NCI-H1436 (cell line): ENCODE measurements at places on chromosomes 2 and 18.

DNA sequence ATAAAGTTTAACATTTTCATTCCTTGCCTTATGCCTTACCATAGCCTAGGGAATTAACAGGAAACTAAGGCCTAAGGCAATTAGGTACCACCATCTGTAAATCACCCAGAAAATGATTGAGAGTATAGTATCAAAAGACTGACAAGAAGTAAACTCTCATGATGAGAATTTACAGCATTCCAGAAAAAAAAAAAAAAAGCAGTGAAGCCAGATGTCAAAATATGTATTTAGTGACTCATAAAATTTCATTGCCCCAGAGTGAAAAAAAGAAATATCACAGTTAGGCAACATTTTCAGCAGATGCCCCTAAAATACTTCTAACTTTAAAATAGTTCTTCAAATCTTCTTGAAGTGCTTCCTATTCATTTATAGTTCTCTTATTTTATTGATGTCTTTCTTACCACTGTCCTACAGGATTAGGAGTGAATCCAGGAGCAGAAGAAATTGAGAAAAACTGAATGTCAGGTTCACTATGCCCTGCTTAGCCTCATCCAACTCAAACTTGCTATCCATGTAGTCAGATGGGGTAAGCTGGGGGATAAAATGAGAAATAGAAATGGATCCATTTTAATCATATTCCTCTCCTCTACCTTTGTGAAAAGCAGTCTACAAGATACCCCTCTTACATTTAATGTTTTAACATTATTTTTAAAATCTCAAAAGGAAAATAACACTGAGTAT, 57.3 kb upstream of the TANK start:
- DNase-seq, result no peak

DNA sequence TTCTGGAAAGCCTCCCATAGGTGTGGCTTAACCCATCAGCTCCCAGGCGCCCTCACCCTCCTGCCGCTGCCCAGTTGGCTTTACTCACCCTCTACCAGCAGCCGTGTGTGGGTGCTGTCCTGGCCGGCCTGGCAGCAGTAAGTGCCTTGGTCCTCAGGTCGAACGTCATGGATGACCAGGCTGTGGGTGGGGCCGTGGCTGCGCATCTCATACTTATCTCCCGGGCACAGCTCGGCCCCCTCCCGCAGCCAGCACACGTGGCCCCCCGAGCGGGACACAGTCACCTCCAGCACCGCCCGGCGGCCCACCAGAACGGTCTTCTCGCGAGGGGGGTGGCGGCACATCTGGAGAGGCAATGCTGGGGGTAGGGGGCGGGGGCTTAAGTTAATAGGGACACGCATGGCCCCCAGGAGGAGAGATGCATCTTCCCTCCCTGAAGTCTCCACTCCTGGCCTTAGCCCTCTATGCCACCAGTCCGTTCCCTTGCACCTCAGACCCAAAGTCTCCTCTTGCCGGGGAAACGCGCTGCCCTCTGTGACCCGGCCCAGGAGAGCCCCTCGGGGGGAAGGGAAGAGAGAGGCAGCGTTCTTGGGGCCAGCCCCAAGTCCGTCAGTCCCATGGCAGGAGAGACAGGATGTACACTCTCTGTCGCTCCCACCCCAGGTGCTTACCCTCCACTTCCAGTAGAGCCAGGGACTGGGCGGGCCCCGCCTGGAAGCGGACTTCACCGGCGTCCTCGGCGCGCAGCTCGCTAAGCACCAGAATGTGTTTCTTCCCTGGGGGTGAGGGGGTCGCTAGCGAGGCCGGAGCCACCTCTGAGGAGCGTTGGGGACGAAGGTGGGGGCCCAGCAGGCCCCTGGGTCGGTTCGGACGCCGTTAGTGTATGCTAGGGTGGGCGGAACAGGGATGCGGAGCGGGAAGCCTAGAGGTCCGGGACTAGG, 7.9 kb downstream of the TMEM198 start:
- no peak for DNase-seq

GRCh38 chr2:71459084-71459431, 5.7 kb downstream of the DYSF start:
- DNase-seq, result no peak

- DNase-seq, result no peak
Observed at GRCh38 chr2:158650646-158651357, 144.3 kb upstream of the DAPL1 start.

DNA sequence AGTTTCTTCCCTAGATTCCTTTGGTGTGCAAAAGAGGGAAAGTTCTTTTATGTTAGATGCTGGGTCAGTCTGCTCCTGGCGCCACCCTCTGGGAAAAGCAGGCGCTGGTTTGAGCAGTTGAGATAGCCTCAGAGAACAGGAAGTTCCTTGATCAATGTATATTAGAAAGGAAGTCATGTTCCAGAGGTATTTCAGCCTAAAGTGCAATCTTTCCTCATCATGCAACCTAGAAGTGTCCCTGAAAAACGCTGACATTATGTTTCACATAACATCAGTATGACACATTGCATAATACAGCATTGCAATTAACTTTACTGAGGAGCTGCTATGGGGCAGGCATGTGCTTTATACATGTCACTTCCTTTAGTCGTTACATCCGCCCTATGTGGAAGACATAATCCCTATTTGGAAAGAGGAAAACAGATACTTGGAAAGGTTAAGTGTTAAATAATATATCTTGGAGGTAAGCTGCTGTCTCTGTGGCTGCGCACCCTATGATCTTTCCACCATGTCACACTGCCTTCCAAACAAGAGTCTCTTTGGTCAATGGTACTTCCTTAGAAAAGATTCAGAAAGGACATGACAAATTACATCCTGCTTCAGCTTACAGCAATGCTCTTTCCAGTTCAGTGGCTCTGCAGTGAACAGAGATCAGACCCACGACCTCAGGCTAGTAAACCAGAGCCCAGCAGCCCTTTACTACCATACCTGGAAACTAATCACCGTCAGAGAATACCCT, 369.7 kb downstream of the RAD51AP2 start:
- no peak for DNase-seq

DNA sequence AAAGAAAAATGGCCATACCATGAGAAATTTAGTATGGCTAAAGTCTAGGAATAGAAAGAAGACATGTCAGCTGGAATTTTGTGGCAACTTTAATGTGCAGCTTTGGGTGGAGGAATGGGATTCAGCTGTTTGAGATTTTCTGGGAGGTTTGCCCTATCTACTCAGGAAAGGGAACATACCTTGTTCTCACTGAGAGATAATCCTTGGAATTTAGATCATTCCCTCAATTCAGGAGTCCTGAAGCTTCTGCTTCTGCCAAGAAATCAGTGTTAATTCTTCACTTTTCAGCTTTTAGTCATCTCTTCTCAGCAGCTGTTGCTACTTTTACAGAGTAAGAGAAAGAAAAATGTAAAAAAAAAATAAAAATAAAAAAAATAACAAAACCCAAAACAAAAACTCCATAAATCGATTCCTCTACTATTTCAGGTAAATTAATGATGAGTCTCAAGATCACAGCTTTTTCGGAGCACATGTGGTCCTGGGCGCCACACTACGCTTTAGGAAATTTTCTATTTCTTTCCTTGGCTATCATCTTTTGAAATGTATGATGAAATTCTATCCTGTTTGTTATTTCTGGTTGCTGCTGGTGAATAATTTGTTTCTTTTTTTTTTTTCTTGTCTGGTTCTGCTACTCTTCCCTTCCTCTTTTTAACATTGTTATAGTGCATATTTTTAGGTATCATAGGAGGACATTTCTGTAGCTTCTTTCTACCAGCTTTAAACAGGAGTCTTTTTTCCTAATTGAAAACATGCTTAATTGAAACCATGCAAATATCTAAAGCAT, 18.9 kb upstream of the BAZ2B start:
- DNase-seq, result no peak

DNA sequence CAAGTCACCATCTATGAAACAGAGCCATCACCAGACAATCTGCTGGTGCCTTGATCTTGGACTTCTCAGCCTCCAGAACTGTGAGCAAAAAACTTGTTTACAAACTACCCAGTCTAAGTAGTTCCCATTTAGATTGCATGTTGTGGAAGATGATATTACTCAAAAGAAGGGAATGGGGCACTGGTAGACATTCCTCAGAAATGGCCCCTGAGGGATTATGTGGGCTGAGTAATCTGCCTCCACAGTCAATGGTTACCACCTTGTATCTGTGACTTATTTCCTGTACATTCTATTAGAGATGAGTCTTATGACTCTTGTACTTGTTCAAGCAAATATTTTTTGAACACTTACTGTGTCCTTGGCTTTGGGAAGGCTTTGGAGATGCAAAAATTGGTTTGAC, 160.4 kb downstream of the NUP35 start:
- DNase-seq, result no peak

- no peak for DNase-seq
Observed at GRCh38 chr2:70947556-70948184, 12.0 kb downstream of the ATP6V1B1 start.

GRCh38 chr2:73601780-73602179, 40.4 kb downstream of the NAT8 start:
- DNase-seq, result no peak

DNA sequence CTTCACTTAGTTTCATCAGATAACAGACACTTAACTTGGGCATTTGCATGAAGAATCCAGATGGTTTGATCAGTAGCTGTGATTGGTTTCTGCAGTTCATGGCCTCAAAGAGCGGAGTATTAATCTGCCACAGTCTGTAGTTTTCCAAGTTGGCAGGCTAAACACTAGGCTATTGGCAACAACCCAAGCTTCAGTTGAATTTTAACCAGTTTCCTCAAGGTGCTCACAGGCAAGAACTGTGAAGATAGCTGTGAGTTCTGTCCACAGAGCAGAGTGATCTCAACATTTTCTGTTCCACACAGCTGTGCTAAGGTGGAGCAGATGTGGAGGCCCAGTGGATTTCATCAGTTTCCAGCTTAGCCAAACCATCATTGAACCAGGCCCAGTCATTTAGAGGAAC, 469.5 kb upstream of the LINC00305 start:
- DNase-seq, result no peak

DNA sequence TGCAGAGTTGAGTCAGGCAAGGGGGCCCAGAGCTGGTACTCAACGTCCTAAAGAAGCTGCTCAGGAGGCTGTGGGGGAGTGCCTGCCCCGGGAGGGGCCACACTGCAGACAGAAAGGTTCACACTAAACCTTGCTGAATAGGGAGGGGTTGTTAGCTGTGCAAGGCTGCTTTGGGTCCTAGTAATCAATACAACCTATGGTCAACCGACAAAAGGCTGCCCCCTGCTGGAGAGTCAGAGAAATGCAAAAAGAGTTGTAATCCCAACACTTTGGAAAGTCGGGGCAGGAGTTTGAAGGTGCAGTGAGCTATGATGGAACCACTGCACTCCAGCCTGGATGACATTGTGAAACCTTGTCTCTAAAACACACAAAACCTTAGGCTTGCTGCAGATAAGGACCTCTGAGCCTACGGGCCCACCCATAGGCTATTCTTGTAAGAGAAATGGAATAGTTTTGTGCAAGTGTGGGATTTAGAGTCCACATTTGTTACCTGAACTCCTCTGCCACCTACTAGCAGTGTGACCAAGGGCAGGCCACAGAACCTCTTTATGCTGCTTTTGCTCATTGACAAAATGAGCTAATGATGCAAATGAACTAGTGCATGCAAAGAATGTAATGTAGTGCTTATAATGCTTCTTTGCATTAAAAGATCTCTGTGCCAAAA, 81.5 kb downstream of the PRPF40A start:
- peak; percentile 34 for DNase-seq

GRCh38 chr2:217471319-217471718, 531.5 kb downstream of the TNS1 start:
- no peak for DNase-seq

DNA sequence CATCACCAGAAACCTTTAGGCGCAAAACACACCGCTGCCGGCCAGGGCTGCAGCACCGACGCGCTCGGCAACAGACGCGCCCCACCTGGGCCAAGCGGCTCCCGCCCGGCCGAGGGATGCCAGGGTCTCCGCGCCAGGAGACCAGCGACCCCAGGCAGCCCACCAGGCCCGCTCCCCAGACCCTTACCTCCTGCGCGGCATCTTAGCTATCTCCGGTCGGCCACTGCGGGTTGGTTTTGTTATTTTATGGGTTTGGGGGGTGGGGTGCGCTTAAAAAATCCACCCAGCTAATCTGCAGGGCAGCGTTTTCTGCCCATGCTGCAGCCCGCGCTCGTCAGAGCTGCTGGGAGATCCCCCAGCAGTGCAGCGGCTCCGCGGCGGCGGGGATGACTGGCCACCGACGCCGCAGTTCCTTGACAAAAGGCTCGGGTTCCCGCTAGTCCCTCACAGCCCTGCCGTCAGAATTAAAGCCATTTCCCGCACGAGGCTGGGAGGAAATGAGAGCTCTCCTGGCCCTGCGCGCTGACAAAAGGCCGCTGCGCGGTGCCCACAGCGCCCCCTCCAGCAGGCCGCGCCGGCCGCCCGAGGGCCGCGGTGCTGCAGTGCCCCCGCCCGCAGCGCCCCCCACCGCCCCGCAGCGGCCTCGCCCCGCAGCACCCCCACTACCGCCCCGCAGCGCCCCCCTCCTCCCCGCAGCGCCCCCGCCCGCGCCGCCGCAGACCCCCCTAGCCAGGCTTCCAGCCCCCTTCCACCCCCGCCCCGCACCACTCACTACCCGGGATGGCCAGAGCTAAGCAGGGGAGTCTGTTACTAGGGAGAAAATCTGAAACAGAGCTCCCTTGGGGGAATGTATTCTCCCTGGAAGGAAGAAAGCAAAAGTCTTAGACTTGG, at the start of gene ADD2:
Gene ADD2, minus strand, starts transcription at position 502 of the 891 bp plus-strand sequence. CDS start 61,792 bp downstream, outside the sequence.
- peak; percentile 69 for DNase-seq

GRCh38 chr2:171864357-171864985, 29.6 kb downstream of the SLC25A12 start:
- no peak for DNase-seq

DNA sequence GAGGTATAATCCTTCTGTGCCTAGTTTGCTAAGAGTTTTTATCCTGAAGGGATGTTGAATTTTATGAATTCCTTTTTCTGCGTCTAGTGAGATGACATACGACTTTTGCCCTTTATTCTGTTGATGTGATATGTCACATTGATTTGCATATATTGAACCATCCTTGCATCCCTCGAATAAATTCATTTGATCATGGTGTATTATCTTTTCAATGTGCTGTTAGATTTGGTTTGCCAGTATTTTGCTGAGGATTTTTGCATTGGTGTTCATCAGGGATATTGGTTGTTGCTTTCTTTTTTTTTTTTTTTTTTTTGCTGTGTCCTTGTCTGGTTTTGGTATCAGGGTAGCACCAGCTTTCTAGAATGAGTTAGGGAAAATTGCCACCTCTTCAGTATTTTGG, 9.1 kb downstream of the GCC2 start:
- no peak for DNase-seq

GRCh38 chr2:162022290-162022945, 51.6 kb downstream of the DPP4 start:
- no peak for DNase-seq

DNA sequence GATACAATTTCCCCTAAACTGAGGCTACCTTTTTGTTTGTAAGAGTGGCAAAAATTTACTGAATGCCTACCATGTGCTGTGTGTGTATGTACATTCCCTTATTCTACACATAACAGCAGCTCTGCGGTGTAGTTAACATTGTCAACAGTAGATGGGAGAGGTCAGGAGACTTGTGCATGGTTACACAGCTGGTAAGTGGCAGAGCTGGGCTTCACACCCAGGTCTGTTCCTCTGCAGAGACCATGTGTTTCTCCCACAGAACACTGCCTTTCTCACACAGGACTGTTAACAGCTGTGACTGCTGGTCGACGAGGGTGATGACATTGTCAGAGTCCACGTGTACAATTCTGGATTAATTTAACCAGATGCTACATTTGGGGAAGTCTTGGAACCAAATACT, 49.1 kb downstream of the EML6 start:
- no peak for DNase-seq
